ENCODE measurements at places on chromosomes 13 and 19.

GRCh38 chr19:1219786-1220476, 14.4 kb downstream of the STK11 start:
- no peak for DNase-seq

- DNase-seq, result no peak
Measured at GRCh38 chr13:41299316-41300094, 11.6 kb upstream of the NAA16 start.

DNA sequence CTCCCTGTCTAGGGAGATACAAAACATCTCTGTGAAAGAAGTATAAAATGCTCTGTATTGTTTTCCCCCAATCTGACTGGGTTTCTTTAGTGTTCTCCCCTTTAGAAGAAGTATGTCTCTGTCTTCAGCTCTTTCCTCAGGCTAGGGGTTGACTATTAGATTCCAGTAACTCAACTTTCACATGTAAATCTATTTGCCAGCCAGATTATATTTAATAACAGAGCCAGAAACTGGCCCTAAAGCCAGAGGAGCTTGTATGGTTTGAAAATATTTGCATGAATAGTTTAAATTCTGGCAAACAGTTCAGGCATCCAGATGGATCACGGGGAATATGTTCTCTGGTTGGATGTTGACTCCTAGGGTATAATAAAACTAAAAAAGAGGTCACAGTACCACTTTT, 22.3 kb upstream of the CYSLTR2 start:
- no peak for DNase-seq

DNA sequence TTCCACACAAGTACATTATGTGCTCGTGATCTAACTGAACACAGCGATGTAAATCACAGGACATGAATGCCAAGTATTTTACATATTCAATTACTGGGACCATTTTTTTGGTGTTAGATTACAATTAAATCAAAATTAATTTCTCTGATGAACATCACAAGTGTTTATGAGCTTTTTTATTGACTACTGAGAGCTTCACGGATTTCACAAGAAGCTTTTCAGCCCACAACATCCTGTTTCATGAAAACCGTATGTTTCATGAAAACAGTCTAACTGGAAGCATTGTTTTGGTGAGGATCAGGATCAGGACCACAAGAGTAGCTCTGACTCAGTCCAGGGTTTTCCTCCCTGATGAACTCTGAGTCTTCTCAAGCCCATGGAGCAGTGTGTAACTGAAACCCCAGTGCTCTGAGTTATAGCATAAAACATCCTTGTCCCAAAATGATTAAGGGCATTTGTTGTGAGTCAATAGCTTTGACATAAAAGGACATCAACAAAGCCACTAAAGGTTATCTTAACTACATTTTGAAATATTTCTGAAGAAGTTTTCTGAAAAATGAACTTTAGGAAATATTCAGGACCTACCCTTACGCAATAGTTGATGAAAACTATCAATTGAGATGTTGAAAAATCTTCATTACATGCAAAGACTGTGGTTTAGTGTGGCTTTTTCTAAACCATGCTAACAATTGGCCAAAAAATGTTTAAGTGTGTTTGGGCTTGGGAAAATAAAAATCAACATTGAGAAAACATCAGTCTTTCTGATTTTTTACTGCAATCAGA, 49.3 kb downstream of the UFM1 start:
- no peak for DNase-seq

- no peak for DNase-seq
Measured at GRCh38 chr19:2922987-2923386, 21.8 kb downstream of the ZNF77 start.

- no peak for DNase-seq
Measured at GRCh38 chr13:21925720-21926119, 254.8 kb downstream of the FGF9 start.

DNA sequence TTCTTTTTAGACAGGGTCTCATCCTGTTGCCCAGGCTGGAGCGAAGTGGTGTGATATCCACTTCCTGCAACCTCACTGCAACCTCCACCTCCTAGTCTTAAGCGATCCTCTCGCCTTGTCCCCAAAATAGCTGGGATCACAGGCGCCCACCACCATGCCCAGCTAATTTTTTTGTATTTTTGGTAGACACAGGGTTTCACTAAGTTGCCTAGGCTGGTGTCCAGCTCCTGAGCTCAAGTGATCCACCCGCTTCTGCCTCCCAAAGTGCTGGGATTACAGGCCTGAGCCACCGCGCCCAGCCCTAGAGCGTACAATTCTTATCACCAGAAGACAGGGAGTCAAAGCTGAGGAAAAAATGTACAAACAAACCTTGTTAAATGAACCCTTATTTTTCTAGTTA, 4.5 kb upstream of the ELOF1 start:
- no peak for DNase-seq

DNA sequence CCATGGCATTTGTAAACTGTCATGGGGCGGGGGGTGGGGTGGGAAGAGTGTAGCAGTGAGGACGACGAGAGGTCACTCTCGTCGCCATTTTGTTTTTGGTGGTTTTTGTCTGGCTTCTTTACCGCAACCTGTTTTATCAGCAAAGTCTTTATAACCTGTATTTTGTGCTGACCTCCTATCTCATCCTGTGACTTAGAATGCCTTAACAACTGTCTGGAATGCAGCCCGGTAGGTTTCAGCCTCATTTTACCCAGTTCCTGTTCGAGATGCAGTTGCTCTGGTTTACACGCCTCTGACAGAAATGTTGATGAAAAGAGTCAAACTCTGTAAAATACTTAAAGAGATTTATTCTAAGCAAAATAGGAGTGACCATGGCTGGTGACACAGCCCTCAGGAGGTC, 852.0 kb downstream of the DACH1 start:
- DNase-seq, result no peak

- no peak for DNase-seq
Measured at GRCh38 chr13:64256751-64257150, 2841.1 kb upstream of the PCDH20 start.

- no peak for DNase-seq
Measured at GRCh38 chr13:44373601-44374347, at the start of gene SERP2. Gene SERP2 (plus strand): TSS chr13:44373824. CDS start chr13:44374026, 202 bp downstream.

DNA sequence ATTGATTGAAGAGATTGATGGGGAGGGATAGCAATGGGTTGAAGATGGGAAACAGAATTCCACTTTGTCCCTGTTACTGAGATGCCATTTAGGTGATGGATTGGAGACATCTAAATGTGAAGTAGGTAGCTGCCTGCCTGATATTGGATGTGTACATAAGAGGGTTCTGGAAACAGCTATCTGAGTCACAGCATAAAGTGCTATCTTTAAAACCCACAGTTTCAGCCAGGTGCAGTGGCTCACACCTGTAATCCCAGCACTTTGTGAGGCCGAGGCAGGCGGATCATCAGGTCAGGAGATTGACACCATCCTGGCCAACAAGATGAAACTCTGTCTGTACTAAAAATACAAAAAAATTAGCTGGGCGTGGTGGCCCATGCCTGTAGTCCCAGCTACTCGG, 72.6 kb downstream of the DNAJC3 start:
- DNase-seq, result no peak

DNA sequence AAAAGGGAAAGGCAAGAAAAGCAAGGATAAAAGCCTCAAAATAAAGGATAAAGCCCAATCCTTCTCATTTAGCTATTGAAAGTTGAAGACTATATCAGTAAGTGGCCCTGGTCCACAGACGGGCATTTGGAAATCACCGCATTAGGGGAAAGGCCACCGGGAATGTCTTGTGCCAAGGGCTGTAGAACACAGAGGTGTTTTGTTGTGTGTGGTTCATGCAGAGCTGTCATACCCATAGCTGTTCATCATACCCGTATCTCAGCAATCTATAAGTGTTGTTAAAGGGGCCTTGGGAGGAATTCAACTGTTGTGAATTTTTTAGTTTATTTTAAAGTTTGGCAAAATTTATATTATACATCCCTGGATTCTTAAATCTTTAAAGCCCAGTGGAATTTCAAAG, 33.0 kb downstream of the DLEU7 start:
- DNase-seq, result no peak

DNA sequence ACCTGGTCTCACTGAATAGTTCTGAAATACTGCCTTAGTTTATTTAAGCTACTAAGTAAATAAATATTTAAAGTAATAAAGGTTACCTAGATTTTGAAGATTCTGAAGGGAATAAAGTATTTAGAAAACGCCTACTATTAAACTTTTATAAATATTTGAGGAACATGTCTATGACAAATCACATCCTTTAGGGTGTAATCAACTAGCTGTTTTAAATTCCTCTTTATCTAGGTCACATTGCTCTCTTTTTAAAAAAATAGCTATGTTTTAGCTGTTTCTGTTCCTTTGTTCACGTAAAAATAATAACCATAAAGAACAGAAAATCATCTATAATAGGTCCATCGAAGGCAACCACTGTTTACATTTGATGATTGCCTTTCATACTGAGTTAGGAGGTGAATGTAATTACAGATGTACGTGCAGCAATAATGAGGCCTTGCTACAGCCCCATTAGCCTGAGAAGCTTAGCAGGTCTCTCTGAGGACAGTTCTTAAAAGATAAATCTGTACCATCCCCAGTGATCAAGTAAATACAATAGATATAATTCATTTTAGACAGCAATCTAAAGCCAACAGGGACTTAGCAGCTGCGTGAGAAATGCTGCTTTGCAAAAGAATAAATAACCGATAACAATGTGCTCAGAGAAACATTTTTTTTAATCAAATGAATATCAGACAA, 449.5 kb downstream of the LIG4 start:
- DNase-seq, result no peak

DNA sequence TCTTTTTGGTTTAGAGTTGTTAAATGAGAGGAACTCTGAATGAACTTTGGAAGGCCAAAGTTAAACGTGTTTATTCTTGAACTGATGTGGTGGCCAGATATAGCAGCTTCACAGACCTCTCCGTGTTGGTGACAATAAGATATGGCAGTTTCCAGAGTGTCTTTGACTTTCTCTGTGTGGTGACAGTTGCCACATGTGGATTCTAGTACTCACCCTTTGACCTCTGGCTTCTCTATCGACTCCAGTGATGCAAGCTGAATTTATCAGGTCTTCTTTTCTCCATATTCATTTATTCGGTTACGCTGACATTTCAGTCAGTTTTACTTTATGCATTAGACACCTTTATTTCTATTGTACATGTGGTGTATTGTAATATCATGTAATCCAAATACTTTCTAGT, 1469.5 kb downstream of the SLITRK1 start:
- no peak for DNase-seq

GRCh38 chr19:17026706-17027534, at the start of gene CPAMD8:
Gene CPAMD8 (minus strand): TSS chr19:17026810. CDS start chr19:17026642, 168 bp downstream.
- DNase-seq, result no peak

DNA sequence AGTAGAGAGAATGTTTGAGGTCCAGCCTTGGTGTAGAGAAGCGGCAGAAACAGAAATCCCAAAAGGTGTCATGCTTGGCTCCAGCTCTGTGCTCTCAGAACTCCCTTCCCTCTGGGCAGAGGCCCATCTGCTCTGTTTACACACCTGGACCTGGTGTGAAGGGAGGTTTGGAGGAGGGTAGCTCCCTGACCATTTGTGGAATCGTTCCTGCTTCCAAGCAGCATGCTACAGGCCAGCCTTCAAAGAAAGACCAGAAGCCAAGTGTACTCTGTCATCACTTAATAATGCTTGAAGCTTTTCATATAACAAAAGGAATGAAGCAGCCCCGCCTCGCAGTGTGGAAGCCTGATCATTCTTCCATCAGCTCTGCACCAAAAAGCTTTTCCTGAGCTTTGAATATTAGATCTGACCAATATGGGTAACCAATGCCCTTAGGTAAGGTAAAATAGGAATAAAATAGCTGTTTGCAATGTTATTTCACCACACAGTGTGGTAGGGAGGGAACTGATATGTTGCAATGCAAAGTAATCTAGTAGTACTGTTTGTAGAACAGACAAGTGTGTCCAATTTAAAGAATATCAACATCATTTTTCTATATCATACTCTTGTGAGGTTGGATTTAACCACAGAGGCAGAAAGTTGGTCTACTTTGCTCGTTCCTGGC, 63.3 kb downstream of the ZIC5 start:
- no peak for DNase-seq

DNA sequence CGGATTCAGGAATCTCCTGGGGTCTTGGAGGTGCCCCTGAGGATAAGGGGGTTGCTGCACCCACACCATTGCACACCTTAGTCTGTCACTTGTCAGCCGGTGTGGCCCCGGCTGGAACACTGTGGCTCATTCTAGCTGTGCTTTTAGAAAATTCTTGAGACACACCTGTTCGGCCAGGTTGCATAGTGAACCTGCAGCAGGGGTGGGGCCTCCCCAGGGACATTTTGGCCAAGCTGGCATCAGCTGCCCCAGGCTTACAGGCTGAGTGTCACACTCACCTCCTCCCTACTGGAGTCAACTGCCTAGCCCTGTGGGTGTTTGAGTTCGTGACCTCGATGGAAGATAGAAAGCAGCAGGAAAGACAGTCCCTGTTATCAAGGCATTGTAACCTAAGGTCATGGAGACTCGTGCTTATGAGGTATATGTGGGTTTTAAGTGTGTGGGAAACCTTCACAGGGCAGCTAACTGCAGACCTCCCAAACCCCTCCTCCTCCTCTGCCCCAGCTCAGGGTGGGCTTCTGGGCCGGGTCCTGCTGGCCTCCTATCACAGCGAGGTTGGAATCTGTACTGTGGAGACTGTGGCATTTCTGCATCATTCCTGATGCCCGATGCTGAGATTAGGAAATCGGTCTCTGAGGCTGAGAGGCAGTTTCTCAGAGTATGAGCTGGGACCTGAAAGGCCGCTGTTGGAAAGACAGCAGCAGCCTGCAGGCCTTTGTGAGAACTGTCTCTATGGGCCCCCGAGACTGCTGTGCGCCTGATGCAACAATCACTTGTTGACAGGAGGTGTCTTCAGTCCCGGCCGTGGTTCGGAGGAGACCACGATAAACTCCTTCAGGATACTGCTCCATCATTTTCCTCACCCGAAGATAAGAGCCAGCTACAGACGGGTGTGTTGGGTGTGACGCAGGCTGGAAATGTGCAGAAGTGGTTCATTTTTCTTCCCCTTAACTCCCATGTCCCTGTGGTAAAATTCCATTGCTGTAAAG, 72.2 kb downstream of the ATP11A start:
- no peak for DNase-seq

- DNase-seq, result no peak
Measured at GRCh38 chr19:5889288-5889971, 14.2 kb downstream of the NDUFA11 start.

GRCh38 chr13:82654861-82655855, 1227.1 kb downstream of the SLITRK1 start:
- DNase-seq, result no peak

- DNase-seq, result no peak
Measured at GRCh38 chr13:38686577-38687245, at the start of gene FREM2. Gene FREM2 (plus strand): TSS chr13:38687077. CDS start chr13:38687345, 268 bp downstream.

DNA sequence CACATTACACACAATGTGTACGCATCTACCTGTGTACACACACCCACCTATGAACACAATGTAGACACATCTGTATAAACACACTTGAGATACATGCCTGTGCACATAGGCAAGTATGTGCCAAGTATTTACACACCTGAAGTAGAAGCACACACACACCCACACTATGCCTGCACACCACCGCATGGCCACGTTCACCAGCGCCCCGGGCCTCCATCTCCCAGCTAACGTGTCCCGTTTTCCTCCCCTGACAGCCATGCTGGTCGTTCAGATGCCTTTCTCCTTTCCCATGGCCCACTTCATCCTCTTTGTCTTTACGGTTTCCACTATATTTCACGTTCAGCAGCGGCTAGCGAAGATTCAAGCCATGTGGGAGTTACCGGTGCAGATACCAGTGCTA, 6.9 kb downstream of the FUT2 start:
- no peak for DNase-seq

- no peak for DNase-seq
Measured at GRCh38 chr13:99316657-99317256, 9.6 kb upstream of the GPR183 start.

Data from stimulated activated CD8-positive, alpha-beta memory T cell treated with anti-CD3 and anti-CD28 coated beads, Interleukin-7, amount 100 ng/mL, for 1 hour (primary cell).